ENCODE measurements at places on chromosomes 4 and X.

DNA sequence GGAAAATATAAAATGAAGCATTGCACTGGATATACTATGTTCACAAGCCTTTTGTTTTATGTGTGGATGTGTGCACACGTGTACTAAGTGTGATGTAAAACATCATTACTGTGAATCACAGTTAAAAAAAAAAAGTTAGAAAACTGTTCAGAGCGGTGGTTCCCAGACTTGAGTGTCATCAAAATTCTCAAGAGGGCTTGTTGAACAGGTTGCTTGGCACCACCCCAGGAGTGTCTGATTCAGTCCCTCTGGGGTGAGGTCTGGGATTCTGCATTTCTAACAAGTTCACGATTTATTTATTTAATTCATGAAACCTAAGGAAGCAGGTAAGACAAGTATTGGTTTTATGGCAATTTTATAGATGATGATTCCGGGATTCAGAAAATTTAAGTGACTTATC, 1.8 kb downstream of the CENPU start:
- DNase-seq: no peak

- no peak for DNase-seq
Measured at GRCh38 chrX:11188664-11189063, 77.5 kb downstream of the HCCS start.

GRCh38 chrX:71017396-71017939, 50.7 kb downstream of the SNX12 start:
- no peak for DNase-seq

- DNase-seq: no peak
Measured at GRCh38 chr4:2273657-2274319, 11.9 kb upstream of the MXD4 start.

DNA sequence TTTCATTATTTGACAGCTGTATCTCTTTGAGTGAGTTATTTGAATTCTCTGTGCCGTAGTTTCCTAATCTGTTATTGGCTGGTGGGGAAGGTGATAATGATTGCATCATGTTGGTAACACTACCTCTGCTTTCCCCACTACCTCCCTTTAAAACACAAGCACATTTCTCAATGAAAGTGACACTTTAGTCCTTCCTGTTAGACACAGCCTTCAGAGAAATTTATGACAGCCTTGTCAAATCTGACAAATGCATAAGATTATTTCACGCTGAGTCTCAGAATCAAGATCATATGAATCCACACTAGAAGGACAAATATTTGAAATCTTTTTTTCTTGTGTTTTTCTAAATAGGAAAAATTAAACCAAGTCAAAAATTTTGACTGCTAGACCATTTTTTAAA, 896.1 kb downstream of the CENPC start:
- no peak for DNase-seq

GRCh38 chr4:137474711-137475301, 57.5 kb downstream of the PCDH18 start:
- DNase-seq: no peak

GRCh38 chr4:88675543-88675942, 22.1 kb downstream of the NAP1L5 start:
- no peak for DNase-seq

- DNase-seq: no peak
Measured at GRCh38 chr4:157840648-157841047, 332.2 kb downstream of the GASK1B start.

- DNase-seq: no peak
Measured at GRCh38 chr4:37960098-37960497, at the start of gene PTTG2. PTTG2 (plus strand) TSS chr4:37960398; CDS start chr4:37960435, 37 bp downstream.

DNA sequence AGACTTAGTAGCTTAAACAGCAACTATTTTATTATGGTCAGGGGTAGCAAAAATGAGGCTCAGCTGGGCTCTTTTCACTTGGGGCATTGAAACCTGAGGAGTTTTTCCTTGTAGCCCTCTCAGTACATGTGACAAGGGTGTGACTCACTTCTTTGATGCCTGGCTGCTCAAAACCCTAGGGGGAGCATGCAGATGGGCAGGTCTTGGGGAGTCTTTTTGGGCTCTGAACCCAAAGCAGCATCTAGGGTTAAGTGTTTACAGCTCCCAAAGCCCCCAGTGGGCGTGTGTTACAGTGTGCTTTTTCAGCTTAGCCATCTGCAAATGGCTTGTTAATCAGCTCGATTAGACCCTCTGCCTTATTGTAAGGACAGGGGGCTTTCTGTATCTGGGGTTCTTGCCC, 1752.7 kb downstream of the PCDH7 start:
- DNase-seq: no peak

DNA sequence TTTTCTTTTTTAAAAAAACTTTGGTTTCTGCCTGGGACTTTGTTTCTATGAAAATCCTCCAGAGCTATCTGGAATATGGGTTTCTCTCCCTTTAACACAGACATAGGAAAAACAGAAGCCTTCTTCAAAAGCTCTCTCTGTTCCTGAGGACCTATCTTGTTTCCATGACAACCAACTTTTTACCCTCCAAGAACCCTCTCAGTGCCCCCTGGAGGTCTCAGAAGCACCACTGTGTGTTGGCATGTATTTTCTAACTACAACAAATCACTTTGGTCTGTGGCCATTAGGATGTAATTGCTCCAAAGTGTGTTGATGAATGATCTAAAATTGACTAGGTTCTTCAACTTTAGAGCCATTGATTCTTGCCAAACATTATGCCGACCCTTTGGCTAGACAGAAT, 1331.6 kb downstream of the ADGRL3 start:
- DNase-seq: no peak

- DNase-seq: no peak
Measured at GRCh38 chr4:111802191-111802590, 343.1 kb upstream of the FAM241A start.

DNA sequence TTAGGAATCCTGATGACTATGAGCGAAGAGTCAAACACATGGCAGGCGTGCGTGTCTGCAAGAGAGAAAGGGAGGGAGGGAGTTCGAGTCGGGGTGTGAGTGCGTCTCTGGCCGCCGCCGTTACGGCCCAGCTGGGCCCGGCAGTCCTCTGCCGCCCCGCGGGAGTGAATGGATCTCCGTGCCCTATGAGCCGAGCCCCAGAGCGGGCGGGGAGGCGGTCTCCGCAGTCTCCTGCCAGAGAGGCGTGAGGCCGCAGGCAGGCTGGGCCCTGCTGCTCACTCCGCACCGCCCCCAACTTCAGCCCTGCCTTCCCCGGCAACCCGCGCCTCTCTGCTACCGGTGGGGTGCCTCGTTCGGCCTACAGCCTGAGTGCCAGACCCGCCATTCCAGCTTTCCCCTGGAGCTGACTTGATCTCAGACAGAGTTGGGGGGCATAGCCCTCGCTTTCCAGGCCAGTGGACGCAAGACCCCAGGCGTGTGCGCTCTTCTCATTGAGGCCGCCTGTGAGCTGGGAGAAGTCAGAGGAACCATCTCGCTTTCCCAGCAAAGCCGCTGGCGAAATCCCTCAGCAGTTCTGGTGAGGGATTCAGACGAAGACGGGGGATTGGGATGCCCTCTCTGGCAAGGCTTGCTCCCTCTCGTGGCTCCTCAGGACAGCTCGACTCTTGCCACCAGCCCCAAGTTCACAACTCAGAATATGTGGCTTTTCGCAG, 1.4 kb downstream of the SLC16A2 start:
- DNase-seq: no peak

DNA sequence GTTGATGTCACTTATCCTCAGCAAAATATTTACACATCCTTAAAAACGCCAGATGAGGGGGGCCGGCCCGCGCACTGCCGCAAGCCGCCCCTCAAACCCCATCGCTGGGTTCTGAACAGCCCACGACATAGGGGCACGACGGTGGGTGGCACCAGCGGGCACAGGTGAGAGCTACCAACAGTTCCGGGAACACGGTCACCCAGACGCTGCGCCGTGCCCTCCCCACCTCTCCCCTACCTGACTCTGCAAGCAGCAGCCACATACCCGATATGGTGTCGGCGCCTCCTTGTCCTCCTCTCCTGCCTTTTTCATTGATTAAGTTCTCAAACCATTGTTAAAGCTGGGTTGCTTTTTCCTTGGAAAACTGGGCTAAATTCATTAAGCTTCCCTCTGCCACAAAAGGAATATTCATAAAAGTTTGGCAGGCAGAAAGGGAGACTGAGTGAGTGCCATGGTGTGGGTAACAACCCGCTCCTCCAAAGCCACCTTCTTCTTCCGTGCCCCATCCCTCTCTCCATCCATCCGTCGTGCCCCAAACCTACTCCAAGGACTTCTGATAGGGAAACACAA, 1.4 kb downstream of the RAI2 start:
- DNase-seq: no peak

- DNase-seq: no peak
Measured at GRCh38 chrX:85112293-85112692, 108.6 kb downstream of the APOOL start.

DNA sequence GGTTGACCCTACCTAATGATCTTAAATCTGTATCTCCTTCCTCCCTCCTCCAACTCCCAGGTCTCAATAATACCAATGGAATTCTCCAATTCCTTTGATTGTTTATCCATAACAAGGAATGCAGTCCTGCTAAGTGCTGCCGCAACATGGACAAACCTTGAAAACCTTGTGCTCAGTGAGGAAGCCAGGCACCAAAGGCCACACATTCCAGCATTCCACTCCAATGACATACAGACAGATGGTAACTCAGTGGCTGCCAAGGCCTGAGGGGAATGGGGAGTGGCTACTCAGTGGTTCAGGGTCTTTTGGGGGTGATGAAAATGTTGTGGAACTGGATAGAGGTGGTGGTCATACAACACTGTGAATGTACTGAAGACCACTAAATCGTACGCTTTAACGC, 10.4 kb downstream of the HAUS7 start:
- no peak for DNase-seq

DNA sequence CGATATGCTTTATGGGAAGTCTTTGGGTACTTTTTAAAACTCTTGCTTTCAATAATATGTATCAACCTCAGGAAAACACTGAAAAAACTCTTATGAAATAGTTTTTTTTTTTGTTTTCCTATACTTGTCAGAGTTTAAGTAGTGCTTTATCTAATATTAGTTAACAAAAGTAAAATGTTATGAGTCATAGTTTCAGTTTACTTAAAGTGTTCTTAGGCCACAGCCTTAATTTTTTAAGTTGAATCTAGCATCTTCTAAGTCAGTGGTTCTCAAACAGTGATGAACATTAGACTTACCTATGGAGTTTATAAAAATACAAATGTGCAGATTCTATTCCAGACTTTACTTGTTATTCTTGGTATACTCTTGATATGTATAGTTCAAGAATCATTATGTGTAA, 26.3 kb upstream of the ADGRL3 start:
- DNase-seq: no peak

DNA sequence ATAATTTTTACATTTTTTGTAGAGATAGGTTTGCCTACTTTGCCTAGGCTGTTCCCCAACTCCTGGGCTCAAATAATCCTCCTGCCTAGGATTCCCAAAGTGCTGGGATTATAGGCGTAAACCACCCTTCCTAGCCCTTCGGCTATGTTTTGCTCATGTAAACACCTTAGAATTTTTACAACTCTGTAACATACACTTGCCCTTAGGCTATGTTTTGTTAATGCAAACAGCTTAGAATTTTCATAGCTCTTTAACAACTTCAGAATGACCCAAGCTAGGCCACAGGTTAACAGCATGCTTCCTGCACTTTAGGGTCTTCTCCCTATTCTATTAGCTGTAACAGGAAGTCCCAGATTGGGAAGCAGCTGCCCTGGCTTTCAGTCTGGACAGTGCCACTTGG, 24.2 kb downstream of the KLHL15 start:
- DNase-seq: no peak

GRCh38 chr4:66837279-66837922, 707.9 kb downstream of the CENPC start:
- no peak for DNase-seq

DNA sequence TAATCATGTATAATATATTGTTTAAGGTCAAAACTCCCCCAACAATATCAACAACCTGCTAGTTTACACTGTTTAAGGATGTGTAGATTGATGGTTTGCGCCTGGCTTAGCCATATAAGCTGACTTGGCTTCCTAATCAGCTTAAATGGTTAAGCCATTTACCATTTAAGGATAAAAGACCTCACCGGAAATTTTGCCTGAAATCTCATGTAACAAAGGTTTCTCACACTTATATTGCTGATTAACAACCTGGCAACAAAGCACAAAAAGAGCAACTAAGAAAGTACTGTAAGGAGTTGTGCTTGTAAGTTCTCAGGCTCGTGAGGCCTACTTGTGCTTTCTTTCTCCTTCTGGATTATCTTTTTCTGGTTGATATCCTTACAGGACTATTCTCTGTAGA, 485.2 kb downstream of the GABRG1 start:
- no peak for DNase-seq

DNA sequence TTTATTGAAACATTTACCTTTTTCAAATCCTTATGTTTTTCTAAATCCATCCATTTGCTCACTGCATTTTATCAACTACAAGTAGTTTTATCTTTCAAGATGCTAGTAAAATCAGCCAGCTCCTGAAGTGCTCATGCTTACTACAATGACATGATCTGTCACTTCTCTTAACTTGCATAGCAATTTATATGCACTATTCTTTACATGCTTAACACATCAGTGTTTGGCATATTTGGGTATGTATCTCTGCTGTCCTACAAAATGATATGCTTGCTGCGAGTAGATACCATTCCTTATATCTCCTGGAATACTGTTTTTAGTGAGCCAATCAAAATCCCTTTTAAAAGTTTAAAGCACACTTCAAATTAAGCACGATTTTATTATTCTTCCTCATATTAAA, 2726.8 kb downstream of the PCDH7 start:
- DNase-seq: no peak

- no peak for DNase-seq
Measured at GRCh38 chr4:184751585-184751956, 17.7 kb upstream of the CENPU start.

DNA sequence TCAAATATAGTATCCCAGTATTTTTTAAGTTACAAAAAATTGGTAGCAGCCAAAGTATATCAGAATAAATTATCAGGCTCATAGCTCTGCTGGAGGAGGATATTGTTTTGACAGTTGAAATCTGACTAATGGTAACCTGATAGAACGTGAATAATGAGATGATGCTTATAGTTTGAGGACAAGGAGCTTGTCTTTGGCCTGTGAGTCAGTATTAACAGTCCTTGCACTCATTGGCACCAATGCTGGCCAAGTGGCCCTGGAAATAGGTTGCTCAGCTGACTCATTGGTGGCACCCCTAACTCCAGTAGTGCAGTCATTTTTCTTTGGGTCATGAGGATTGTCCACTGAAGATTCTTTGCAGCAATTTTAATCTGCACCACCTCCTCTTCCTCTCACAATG, 203.3 kb upstream of the JADE1 start:
- no peak for DNase-seq

DNA sequence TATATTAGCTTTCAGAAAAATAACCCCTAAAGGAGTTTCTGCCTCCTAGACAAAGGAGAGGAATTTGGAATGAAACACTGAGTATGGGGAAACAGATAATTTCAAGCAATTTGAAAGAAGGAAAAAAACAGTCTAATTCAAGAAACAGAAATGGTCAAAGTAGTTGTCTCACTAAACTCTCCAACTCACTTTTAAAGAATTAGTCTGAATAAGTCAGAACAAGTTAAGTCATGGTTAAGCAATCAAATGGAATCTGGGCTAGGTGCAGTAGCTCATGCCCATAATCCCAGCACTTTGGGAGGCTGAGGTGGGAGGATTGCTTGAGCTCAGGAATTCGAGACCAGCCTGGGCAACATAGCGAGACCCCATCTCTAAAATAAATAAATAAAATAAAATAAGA, 95.7 kb upstream of the GRIA3 start:
- no peak for DNase-seq

Data from activated CD8-positive, alpha-beta memory T cell treated with anti-CD3 and anti-CD28 coated beads for 48 hours (primary cell).